ENCODE measurements at places on chromosomes 2 and 18. TPM values are rescaled to one million over a fixed set of nuclear protein-coding genes. Genes with fewer than 3 reads are reported as not detected.

Gene GPR39
- polyA plus RNA-seq: 9.8 TPM

Gene SCN7A
- polyA plus RNA-seq: 7.5 TPM

Gene MTLN
- polyA plus RNA-seq: 139 TPM

Gene CNGA3
- 0.06 TPM for polyA plus RNA-seq

Gene DLGAP1
- polyA plus RNA-seq: 0.54 TPM

Gene NGEF
- polyA plus RNA-seq: 1.0 TPM

Gene CCBE1
- 3.4 TPM for polyA plus RNA-seq

Gene TRIB2
- 21.3 TPM for polyA plus RNA-seq

Gene HYCC2
- 6.7 TPM for polyA plus RNA-seq

Gene SLC30A3
- polyA plus RNA-seq: 0.37 TPM

Gene ROCK1
- 13.4 TPM for polyA plus RNA-seq

Gene PLA2R1
- polyA plus RNA-seq: 0.79 TPM

Gene DCDC2C
- not detected for polyA plus RNA-seq

Gene REG1B
- 0.56 TPM for polyA plus RNA-seq

Gene CYTIP
- polyA plus RNA-seq: 7.4 TPM

Gene CDK15
- polyA plus RNA-seq: 0.12 TPM

Gene TMEFF2
- polyA plus RNA-seq: not detected

Gene UGT1A5
- polyA plus RNA-seq: not detected

Gene GKN1
- polyA plus RNA-seq: 0.15 TPM

Gene PLB1
- 1.0 TPM for polyA plus RNA-seq

Gene TIGD1
- polyA plus RNA-seq: 5.5 TPM

Gene VWC2L
- 0.01 TPM for polyA plus RNA-seq

Gene AMER3
- polyA plus RNA-seq: not detected

Gene MEP1B
- polyA plus RNA-seq: not detected

Gene AFTPH
- polyA plus RNA-seq: 27.0 TPM

Gene RIT2
- polyA plus RNA-seq: not detected

Gene PLEKHH2
- polyA plus RNA-seq: 9.7 TPM

Gene IL36G
- 0.14 TPM for polyA plus RNA-seq

Gene RUFY4
- 0.57 TPM for polyA plus RNA-seq

Gene DPP4
- polyA plus RNA-seq: 7.2 TPM

Gene GRHL1
- 5.9 TPM for polyA plus RNA-seq

Gene TUBA3D
- polyA plus RNA-seq: not detected

Gene RSAD2
- 3.3 TPM for polyA plus RNA-seq

Gene DNAH7
- polyA plus RNA-seq: 1.9 TPM

Gene DUSP19
- 0.70 TPM for polyA plus RNA-seq

Gene PKDCC
- 73.6 TPM for polyA plus RNA-seq

Gene GATA6
- polyA plus RNA-seq: 11.3 TPM

Gene ZNF804A
- 0.20 TPM for polyA plus RNA-seq
